Peyer's patch (tissue), 4 donors: ENCODE measurements at places on chromosomes 13 and 19. TPM values are rescaled to one million over a fixed set of nuclear protein-coding genes. Genes with fewer than 3 reads are reported as not detected.

GRCh38 chr19:9139609-9140158 is 513 bp upstream of the ZNF317 start:
- H3K4me1 ChIP-seq: peaks cover 5% of the 10 kb centered on the region
- DNase-seq: no peak

Gene S1PR2
- 2.8 TPM for total RNA-seq

Gene CYP4F2
- total RNA-seq: 19.8 TPM

Gene SERTM1
- total RNA-seq: not detected
